ENCODE measurements at places on chromosomes 6 and 20.

DNA sequence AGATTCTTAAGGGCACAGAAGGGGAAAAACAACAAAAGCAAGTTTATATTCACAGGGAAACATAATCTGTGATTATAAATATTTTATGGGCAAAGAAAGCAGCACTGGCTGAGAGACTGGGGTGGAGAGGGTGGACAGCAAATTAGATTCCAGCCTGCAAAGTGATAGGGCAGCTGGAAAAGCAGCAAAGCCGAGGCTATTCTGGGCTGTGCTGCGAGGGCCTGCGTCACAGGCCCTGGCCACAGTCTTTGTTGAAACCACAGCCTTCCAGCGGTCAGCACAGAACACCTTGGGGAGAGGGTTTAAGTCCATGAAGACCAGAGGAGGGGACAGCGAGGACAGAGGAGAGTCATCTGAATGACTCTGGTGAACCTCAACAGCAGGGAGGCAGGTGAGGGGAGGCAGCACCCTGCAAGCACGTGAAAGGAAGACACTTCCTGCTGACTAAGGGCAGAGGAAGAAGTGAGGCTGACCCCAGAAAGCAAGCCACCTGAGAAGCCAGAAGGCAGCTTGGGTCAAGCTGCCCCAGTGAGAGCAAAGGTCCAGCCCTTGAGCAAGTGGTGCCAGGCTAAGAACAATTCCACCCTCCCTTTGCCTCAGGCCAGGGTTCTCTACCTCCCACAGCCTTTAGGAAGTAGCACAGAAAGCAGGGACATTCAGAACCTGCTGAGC lies 17.1 kb downstream of the MRPL14 start:
- DNase-seq = no peak

- peak; percentile 82 for DNase-seq
Observed at GRCh38 chr6:159106627-159107241, 61.9 kb upstream of the TAGAP start.

- no peak for DNase-seq
Observed at GRCh38 chr20:8344106-8344505, 212.0 kb downstream of the PLCB1 start.

DNA sequence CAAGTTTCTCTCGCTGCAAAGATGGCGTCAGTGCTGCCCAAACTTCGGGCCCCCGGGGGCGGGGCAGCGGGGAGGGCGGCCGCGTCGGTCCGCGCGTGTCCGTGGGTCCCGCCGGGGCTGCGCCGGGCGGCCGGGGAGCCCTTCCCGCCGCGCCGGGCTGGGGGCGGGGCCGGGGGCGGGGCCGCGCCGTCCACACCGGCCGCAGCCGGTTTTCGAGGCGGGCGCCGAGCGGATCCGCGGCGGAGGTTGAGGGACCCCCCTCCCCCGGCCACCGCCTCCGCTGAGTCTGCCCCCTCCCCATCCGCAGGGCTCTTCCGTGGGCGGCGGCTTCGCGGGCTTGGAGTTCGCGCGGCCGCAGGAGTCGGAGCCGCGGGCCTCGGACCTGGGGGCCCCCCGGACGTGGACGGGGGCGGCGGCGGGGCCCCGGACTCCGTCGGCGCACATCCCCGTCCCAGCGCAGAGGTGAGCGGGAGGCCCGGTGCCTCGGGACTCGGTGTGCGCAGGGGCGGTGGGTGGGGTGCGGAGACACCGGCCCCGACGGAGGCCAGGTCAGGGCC lies 572 bp downstream of the SLC2A4RG start:
- DNase-seq = no peak

DNA sequence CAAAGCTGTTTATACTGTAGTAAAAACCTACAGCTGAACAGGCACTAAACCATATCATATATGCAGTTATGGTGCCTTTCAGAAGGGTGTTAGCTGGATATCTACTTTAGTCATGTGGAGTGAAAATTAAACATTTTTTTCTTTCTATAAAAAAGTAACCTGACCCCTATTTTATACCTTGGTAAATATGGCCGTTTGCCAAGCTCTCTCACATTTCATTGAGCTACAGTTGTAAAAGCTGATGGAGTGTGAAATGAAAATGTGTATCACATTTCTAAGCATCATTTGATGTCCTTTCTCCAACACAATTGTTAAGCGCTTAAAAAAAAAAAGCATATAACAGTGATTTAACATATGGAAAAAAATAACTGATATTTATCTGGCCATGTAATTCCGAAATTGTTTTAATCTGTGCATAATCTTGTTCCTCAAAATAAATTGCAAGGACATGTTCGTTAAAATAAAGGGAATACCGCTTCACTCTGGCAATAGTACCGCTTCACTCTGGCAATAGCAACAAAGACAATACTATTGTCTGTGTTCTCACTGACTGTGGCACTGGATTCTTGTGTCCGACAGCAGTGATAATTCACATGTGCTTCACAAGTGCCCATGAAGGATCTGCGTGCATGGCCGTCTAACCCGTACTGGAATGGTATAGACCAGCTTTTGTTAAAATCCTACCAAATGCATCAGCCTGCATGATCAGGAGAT lies 391.8 kb upstream of the SOX4 start:
- no peak for DNase-seq

- no peak for DNase-seq
Observed at GRCh38 chr6:130526466-130526865, 160.6 kb downstream of the TMEM200A start.
